ENCODE measurements at places on chromosomes 7 and 10.

DNA sequence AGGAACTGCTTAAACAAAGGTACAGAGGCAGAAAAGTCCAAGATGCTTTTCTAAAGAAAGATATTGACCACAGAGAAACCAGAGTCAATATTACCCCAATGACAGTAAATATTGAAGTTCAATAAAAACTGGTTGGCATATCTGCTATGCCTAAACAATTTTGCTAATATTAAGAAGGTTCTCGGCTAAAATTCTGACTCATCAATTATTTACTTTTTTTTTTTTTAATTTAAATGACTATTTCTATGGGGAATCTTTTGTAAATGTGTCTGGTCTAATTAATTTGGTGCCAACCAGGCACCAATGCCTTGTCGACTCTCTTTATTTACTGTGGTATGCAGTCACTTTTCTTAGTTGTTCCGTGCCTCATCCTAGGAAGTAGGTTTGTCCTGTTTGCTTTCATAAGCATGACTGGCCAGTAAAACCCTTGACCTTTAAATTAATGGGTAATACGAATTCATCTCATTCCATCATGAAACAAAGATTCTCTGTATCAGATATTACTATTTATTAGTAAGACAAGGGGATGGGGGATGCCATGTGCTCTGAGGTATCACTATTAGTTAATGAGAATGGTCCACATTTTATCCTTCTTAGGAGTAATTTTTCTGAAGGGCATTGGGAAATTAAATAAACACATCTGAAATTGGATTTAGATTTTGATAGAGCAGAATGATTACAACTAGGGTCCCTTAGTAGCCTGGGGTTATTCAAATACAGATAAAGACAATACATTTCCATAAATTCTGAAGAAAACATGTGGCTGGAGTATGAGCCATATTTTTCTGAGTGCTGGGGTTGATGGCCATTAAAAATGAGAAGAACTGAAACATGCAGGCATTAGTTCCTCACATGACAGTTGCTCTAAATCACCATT is 154.4 kb downstream of the VTI1A start:
- no peak for DNase-seq

GRCh38 chr10:118241229-118242137 is 100.6 kb downstream of the FAM204A start:
- DNase-seq, result peak; percentile 97

- no peak for DNase-seq
Measured at GRCh38 chr7:151442776-151443496, 3.0 kb upstream of the CRYGN start.

- DNase-seq, result no peak
Measured at GRCh38 chr7:188727-189500, 3.5 kb upstream of the FAM20C start.

GRCh38 chr10:130301021-130301892 is 165.1 kb downstream of the GLRX3 start:
- peak; percentile 5 for DNase-seq

DNA sequence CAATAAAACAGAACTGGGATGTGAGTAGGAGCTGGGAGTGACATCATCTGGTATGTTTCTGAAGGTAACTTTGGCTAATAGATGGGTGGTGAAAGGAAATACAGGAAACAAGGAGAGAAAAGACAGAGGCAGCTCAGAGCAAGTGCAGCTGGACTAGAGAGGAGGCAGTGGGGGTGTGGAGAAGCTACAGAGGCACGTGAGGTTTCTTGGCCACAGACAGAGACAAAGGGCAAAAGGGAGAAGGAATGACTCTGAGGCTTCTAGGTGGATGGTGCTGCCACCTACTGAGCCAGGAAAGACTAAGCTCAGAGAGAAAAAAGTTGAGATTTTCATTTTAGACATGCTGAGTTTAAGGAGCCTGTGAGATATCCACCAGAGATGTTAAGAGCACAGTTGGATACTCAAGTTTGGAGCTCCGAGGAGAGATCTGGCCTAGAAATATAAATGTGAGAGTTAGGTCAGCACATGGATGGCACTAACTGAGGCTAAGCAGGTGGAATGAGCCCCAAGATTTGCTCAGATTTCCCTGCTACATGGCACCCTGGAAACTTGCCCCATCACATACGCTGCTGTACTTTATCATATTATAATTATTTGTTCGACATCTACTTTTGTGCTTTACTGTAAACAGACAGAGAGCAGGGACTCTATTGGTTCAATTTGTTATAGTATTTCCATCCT is 293.0 kb upstream of the IMMP2L start:
- DNase-seq, result peak; percentile 42

DNA sequence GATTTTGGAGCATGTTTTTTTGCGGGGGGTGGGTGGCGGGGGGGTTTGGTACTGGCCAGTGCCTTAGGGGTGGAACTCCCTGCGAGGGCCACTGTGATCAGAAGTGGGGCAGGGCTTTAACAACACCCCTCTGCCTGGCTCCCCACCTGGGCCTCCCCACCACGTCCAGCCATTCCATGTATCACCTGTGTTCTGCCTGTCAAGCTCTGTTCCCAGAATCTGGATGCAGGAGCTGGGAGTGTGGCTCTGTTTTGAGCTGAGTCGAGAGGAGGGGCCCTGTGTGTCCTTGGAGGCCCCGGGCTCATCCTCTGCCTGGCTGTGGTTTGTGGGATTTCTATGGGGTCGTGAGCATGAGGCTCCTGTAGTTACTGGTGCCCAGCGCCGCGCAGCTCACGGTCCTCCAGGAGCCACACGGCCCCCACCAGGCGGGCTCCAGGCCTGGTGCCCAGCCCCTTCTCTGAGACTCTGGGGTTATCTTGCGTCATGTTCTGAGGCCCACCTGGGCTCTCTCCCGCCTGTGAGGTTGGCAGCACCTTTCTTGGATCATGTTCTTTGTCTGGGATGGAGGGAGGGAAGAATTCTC is 29.6 kb downstream of the PFKFB3 start:
- DNase-seq, result no peak

DNA sequence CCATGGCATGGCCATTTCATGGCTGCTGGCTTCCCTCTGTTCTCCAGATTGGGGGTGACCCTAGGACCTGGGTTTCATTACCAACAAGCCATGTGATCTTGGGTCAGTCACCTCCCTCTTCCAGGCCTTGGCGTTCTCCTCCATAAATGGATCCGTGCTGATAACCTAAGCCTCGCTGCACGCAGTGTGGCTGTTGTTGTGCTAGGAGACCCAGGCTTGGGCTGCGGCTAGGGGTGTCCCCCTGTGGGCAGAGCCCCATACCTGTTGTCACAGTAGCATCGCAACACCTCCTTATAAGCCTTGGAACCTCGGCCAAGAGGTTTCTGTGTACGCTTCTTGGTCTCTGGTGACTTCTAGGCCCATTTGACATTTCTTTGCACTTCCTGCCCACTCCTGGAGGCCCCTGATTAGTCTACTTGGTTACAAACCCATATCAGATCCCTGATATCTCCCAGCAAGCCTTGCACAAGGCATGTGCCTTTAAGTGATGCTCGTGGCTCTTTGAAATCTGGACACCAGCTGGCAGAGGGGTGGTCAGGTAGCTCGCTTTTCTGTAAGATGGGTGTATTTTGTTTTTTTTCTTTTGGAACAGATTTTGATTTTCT is 23.6 kb downstream of the ZMIZ1 start:
- DNase-seq, result peak; percentile 28

DNA sequence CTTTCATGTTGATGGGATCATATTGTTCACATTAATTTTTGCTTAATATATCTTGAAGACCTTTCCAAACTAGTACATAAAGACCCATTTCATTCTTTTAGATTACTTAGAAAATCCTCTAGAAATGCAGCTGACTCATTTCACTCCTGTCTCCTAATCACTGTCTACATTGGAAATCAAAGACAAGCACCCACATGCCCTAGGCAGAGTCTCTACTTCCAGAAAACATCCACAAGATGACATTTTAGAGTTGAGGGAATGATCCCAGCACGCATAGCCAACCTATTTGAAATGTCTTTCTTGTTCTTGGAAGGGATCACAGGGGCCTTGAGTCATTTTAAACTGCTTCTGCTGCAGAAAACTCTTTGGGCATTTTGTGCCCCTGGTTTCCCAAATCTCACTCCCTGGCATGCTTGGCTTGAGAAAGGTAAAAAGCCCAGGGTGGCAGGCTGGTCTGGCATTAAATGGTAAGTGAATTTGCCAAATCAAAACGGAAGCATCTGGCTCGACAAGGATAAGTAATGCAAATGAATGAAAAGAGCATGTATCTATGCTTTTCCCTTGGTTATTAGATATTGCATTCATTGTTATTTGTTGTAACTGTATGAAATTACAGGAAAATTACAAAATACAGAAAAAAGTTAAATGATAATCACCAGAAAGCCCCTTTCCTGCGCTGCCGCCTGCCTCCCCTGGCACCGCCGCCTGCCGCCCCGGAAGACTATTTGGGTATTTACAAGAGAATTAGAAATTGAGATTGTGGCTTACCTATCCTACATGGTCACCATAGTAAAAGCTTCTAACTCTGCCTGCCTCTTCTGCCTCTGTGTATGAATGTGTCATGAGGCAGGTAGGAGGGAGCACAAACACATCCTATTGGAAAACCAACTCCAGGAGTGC is 225.3 kb downstream of the PTEN start:
- DNase-seq, result no peak

GRCh38 chr10:14225379-14225778 is 105.3 kb downstream of the FRMD4A start:
- DNase-seq, result no peak

DNA sequence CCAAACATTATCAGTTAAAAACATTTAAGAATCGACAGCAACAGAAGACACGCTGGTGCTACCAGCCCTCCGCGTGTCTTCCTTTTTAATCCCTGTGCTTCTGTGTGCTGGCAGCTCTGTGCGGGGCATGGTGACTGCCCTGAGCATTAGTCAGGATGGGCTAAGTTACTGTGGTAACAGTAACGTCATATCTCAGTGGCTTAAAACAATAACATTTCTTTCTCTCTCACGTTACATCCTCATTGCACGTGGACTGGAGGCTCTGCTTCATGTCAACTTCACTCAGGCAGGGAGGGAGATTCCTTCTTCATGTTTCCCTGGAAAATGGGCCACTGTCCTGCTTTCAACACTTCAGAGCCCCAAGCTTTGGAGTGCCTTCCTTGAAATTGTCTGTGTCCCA is 378.5 kb downstream of the CCSER2 start:
- no peak for DNase-seq

- DNase-seq, result no peak
Measured at GRCh38 chr7:51292596-51292995, 24.0 kb downstream of the COBL start.

DNA sequence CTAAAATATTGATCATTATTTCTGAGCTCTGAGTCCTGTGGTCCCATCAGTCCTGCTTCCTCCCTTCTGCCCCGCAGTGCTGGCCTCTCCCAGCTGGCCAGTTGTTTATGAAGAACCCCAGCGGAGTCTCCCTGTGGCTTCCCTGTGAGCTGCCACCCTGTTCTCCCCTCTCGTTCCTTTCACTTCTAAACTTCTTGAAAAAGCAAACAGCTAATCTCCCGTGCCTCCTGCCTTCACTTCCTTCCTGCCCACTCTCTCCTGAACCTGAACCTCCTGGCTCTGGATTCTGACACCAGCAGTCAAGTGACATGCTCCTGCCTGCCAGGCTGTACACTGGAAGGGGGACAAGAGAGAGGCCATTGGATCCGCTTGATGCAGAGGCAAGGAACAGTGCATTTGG is 63.7 kb upstream of the ZPBP start:
- no peak for DNase-seq

- no peak for DNase-seq
Measured at GRCh38 chr7:31087351-31087750, 35.2 kb downstream of the ADCYAP1R1 start.

DNA sequence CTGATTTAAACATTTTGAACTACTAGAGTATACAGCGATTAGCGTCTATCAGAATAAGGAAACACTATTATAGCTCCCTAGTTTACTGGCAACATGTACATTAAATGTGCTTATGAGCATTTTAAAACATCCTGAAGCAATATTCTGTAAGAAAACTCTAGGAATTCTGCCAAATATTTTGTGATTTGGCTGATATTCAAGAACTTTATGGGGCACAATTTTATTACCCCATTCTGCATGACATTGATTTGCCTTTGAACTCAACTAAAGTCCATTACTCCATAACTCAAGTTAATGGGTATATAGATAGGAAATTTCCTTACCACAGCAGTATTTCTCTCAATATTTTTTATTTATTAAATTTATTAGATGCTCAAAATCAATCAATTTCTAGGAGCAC is 369.9 kb upstream of the KCND2 start:
- no peak for DNase-seq

DNA sequence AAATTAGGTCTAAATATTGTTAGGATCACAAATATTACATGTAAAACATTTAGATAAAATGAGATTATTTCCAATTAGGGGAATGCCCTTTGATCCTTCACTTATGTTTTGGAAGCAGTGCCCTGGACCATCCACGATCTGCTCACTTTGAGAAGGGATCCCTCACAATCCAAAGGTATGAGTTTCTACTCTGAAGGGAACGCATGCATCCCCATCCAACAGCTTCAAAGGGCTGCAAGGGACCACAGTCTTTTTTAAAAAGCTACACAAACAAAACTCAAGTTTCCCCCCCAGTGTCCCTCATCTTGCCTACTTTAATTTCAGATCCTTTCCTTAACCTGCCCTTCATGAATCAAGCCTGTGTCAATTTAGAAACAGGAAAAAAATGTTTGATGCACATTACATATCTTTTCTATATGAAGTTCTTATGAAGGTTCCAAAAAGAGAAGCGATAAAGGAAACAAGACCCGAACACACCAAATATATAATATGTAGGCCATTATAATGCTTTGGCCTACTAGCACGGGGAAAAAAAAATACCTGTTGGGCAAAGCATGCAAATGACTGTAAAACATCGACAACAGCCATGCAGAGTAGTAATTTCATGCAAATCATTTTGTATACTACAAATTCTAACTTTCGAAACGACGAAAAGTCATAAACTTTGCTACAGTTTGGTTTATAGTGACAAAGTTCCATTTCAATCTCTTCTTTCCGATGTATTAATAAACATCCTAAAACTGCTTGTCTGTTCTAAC is 2.0 kb downstream of the EIF3A start:
- no peak for DNase-seq

GRCh38 chr7:156036153-156036552 is 223.9 kb upstream of the SHH start:
- DNase-seq, result no peak

DNA sequence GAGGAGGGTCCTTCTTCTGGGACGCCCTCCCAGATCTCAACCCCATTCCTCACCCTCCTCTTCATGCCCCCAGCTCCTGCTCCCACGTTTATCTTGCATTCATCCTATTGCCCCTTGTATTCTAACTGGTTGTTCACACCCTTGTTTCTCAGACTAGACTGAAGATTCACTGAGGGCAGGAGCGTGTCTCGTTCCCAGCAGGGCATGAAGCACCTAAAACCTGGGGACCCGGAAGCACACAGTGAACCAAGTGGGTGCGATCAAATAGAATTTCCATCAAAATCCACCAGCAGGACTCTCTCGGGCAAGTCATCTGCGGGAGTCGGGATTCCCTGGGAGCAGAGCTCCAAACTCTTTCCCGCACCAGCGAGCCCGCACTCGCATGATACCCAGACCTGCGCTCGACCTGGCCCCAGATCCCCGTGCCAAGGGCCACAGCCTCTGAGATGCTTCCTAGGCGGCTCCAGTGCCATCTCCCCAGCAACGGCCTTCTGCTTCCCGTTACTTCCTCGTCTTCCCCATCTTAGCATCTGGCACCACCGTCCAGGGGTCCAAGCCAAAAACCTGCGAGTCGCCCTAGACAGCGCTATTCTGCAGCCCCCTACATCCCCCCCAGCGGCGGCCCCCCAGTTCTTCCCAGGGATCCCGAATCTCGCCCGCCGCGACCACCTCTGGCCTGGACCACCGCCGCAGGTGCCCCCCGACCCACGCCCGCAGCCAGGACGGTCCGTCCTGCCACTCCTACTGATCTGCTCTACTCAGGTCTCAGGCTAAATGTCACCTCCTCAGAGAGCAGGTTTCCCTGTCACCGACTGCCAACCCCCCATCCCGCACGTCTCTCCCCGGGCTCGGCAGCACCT is 6.1 kb upstream of the GBX1 start:
- no peak for DNase-seq
